ENCODE measurements at places on chromosomes 1 and 21.
A peak's percentile ranks its signal among the peaks of the same experiment; 100 is the strongest.

DNA sequence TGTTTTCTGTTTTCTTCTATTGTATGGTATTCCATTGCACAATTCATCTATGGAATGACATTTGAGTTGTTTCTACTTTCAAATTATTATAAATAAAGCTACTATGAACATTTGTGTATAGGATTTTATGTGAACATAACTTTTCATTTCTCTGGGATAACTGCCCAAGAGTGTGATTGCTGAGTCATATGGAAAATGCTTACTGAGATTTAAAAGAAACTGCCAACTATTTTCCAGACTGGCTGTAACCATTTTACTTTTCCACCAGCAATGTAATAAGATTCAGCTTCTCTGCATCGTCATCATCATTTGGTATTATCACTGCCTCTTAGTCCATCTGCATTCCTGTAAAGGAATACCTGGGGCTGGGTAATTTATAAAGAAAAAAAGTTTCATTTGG lies 779.6 kb upstream of the PRMT6 start:
- no peak for DNase-seq

DNA sequence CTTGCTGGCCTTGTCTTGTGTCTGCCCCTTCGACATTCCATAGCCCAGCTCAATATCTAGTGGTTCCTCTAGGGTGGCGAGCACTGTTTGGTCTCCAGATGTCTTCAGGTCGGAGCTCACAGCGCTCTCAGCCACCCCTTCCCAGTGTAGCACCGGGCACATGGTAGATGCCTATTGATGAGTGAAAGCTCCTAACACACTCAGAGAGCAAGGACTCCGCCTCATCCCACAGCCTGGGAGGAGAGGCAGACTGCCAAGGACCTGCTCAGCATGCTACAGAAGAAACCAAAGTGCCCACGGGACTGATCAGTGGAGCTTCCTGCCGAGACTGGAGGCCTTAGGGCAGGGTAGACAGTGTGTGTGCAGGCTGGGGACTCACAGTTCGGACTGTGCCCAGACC lies 10.9 kb downstream of the PCSK9 start:
- no peak for DNase-seq

GRCh38 chr1:154386643-154387352 lies 18.3 kb upstream of the IL6R start:
- DNase-seq = peak; percentile 88

DNA sequence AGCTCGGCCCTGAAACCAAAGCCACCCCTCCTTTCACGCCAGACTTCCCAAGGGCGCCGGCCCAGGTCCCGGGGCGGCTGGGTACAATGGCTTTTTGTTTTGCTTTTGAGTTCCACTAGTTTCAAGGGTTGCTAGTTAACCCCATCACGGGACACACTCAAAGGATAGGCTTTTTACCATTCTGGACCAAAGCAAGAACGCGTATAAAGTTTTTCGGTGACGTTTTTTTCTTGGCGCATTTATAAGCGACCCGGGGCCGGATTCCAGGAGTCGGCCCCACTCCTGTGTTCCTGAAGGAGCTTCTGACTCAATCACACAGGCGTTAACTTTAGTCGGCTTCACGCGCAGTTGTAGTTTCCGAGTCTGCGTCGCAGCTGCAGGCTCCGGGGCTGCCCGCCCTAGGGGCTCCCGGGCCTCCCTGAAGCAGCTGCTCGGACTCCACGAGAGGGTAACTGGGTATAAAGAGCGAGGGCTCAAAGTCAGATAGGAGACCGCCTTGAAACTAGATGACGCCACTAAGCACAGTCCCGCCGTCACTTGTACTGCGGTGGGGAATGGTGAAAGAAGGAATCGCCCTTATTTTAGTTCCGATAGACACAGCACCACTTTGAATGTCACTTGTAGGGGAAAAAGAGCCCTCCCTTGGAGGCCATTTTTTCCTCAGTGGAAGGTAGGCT lies 707 bp upstream of the KLHL21 start:
- DNase-seq = peak; percentile 63

DNA sequence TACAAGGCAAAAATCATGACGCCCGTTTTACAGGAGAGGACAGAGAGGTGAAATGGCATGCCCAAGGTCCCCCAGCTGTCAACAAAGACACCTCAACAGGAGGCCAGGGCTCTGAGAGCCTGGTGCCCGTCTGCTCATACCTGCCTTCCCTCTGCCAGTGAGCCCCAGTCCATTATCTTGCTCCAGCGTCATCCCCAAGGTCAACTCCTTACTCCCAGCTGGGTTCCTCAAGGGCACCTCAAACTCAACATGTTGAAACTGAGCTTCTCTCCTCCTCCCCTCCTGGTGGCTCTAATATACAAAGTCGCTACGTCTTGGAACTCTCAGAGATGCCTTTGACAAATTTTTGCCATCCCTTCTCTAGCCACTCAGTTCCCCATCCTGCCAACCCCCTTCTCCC lies 3.2 kb downstream of the PBXIP1 start:
- no peak for DNase-seq

GRCh38 chr1:233916706-233917105 lies 12.2 kb downstream of the SLC35F3 start:
- no peak for DNase-seq

GRCh38 chr1:27592232-27592930 lies 11.6 kb downstream of the AHDC1 start:
- no peak for DNase-seq

DNA sequence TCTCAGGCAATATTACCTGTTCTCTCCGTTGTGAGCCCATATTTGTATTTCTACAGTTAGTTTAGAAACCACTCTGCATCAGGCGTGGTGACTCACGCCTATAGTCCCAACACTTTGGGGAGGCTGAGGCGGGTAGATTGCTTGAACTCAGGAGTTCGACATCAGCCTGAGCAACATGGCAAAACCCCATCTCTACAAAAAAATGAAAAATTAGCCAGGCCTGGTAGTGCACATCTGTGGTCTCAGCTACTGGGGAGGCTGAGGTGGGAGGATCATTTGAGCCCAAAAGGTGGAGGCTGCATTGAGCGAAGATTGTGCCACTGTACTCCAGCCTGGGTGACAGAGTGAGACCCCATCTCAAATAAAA lies 19.7 kb upstream of the ID3 start:
- DNase-seq = no peak

GRCh38 chr1:228415221-228415620 lies 1.4 kb downstream of the TRIM17 start:
- no peak for DNase-seq

DNA sequence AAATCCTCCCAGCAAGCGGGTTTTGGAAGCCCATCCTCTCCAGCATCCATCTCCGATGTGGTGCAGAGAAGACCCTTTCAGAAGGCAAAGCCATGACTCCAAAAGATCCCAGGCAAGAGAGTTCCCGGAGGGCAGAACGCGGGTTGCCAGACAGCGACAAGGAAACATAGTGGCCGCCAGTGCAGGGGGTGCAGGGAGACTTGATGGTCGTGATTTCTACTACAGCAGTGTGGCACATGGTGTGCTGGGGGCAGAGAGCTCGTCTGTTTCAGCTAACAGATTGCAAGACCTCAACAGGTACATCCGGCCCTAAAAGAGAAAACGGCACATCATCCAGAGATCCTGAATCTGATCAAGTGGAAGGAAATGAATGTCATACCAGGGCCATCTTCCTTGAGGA lies 74.3 kb downstream of the HLCS start:
- DNase-seq = no peak

GRCh38 chr1:21385022-21385421 lies 54.9 kb upstream of the NBPF3 start:
- DNase-seq = no peak

GRCh38 chr21:25904044-25904695 lies 169.4 kb downstream of the GABPA start:
- no peak for DNase-seq

- no peak for DNase-seq
Observed at GRCh38 chr1:1799716-1800115, 21.4 kb upstream of the NADK start.

DNA sequence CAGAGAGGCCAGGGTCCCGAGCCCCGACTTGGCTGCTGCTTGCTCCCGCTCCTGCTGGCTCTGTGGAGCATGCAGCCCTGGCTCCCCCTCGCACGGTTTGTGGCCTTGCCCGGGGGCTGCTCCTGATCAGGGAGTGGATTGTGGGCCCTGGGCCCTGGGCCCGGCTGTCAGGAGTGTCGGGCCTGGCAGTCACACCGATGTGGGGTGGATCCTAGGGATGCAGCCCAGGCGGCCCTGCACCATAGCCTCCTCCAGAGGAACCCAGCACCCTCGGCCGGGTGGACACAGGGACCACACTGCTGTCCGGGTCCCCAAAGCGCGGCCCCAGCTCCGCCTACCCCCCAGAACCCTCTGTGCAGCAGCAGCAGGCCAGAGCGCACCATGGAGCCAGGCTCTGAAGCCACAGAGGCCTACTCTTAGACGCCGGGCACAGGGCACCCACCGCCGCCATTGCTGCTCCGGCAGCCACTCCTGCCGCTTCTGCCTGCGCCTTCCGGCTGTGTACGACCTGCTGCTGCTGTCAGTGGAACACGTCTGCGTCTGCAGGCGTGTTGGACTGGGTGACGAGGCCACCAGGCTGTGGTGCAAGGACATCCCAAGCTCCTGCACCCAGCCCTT lies 9.4 kb downstream of the SLX9 start:
- DNase-seq = no peak

- no peak for DNase-seq
Observed at GRCh38 chr1:109383854-109384253, 13.9 kb downstream of the SORT1 start.

- DNase-seq = no peak
Observed at GRCh38 chr1:17516303-17517214, 22.9 kb upstream of the ARHGEF10L start.

DNA sequence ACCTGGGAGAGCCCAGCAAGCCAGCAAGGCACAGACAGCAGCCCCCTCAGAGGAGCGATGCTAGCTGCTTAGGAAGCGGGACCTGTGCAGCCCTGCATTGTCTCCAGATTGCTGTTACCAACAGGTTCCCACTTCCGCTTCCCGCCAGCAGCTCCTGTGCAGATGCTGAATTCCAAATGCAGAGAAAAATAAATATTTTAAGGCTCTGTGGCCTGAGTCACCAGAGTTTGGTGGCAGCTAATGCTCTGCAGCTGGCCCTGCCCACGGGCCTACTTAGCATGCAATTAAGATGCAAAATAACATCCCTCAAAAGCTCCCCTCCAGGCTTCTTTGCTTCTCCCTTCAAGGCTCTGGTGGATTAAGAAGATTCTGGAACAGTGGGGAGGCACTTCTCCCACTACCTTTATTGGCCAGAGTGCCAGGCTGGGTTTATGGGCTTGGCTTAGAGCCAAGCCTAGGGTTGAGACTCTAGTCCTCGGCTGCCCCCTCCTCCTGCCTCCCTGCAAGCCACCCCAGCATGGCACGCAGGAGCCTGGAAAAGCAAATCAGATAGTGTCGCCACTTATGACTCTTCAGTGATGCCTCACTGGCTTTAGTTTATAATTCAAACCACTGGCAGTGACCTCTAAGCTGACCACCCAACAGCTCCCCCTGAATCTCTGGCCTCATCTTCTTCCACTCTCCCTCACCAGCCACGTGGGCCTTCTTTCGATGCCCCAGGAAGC lies 207.1 kb upstream of the ZC3H12A start:
- DNase-seq = no peak

GRCh38 chr1:72869441-72869840 lies 587.1 kb upstream of the NEGR1 start:
- DNase-seq = no peak

GRCh38 chr1:91511386-91511785 lies 10.7 kb downstream of the CDC7 start:
- no peak for DNase-seq

DNA sequence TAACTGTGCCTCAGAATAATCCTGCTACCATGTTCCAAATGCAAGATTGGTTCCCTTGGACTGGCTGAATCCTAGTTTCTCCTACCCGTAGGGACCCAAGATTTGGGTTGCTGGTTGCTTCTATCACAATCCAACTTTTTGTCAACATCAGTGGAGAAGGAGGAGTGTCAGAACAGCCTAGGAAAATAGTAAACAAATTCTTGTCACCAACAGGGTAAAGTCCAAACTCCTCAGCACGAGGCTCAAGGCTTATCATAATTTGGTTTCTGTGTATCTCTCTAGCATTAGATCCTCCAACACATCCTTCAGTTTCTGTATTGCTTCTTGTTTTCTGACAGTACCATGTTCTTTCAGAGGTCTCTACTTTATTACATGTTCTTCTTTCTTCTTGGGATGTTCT lies 370.2 kb upstream of the DAB1 start:
- no peak for DNase-seq

- DNase-seq = no peak
Observed at GRCh38 chr1:54965624-54966340, 14.6 kb upstream of the TMEM61 start.

- DNase-seq = no peak
Observed at GRCh38 chr1:44934791-44935190, 51.6 kb downstream of the EIF2B3 start.

DNA sequence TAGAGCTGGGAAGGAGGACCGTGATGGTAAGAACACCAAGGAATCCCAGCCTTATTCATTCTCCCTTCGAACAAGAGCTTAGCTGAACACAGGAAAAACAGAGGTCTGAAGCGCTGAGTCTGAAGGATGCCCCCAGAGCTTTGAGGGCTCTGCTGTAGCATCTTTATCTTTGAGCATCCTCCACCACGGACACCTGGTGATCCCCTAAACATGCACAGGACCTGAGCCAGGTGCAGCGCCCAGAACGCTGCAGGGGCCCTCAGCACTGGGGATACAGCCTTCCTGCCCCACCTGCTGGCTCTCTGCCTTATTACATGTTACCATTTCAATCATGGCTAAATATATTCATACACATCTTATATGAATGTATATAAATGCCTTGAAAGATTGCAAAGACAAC lies 7.7 kb upstream of the GPATCH4 start:
- peak; percentile 57 for DNase-seq

DNA sequence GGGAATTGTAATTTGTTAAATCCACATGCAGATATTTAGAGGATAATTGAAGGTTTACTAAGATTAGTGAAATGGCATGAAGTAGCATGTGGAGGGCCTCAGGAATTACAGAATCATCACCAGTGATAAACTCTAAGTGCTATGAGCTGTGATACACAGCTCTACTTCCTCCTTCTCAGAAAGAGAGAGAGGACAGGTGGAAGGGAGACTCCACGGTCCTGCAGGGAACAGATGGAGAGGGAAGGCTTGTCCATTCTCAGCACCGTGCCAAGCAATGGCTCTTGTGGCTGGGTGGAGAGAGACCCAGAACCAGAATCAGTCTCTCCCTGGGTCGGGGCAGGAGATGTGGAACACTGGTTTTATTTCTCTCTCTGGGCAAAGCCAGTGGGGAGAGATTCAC lies 27.8 kb upstream of the LYPD8 start:
- DNase-seq = no peak

GRCh38 chr1:40583980-40584379 lies 52.5 kb downstream of the ZNF684 start:
- DNase-seq = no peak

GRCh38 chr1:176531921-176532897 lies 69.2 kb downstream of the PAPPA2 start:
- DNase-seq = no peak

Data from stimulated activated CD4-positive, alpha-beta T cell treated with anti-CD3 and anti-CD28 coated beads, Interleukin-1b, Interleukin-23, amount 100 ng/mL, for 48 hours (primary cell).